ENCODE measurements at places on chromosomes 11 and 22.

DNA sequence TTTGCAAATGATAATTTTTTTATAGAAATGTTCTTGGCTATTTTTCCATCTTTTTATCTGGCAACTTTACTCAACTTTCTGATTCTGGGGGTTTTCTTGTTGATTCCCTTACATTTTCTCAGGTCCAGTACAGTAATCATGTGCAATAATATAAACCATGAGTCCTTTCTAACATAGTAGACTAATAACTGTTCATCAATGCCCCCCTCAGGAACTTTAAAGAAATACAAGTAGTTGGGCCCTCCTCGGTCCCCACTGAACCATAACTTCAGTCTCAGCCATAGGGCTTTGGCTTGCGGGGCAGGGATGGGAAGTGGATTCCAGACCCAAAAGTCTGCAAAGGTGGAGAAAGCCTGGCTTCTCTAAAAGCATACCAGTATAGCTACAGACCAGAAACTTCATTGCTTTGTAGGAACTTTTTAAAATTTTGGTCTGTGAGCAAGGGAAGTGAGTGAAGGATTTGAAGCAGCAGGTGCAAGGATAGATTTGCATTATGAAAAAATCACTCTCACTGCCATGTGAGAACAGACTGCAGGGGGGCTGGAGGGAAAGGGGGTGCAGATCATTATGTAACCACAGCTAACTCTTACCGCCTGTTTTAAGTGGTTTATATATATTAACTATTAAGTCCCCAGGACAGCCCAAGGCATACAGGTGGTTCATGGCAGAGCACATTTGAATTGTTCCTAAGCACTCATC, 10.4 kb upstream of the TUB start:
- no peak for DNase-seq

- DNase-seq, result no peak
Observed at GRCh38 chr11:22577854-22578253, 47.8 kb downstream of the FANCF start.

GRCh38 chr22:35522225-35523149, 18.1 kb upstream of the RASD2 start:
- DNase-seq, result no peak

DNA sequence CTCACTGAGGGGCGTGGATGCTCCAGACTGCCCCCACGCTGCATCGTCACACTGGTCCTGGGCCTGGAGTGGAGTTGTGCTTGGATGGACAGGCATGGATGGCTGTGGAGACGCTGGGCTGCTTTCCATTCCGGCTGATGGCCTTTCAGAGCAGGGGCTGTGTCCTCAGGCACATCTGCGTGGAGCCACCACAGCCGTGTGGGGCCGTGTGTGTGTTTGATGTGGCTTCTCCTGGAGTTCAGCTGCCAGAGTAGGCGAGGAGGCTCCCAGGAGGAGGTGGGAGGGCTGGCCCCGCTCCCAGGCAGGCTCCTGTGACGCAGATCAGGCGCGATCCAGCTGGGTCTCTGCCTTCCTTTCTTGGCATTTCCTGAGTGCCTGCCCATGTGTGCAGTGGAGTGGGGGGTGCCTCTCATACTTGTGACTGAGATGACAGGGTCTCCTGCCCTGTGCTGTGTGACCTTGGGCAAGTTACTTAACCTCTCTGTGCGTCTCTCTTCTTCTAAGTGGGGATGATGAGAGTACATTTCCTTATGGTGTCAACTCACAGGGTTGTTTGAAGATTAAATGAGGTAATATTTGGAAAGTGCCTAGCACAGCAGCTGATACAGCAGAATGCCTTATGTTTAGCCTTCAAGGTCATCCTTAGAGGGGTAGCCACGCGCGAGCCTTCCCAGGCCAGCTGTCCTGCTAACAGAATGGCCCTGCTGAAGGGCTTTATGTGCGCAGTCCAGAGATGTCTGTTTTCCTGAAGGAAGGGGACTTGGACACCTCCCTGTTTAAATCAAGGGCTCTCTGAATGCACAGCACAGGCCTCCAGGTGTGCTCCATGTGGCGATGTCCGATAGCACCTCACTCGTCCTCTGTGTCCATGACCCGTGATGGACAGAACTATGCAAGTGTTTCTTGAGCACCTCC, 33.5 kb downstream of the GLB1L2 start:
- DNase-seq, result no peak

DNA sequence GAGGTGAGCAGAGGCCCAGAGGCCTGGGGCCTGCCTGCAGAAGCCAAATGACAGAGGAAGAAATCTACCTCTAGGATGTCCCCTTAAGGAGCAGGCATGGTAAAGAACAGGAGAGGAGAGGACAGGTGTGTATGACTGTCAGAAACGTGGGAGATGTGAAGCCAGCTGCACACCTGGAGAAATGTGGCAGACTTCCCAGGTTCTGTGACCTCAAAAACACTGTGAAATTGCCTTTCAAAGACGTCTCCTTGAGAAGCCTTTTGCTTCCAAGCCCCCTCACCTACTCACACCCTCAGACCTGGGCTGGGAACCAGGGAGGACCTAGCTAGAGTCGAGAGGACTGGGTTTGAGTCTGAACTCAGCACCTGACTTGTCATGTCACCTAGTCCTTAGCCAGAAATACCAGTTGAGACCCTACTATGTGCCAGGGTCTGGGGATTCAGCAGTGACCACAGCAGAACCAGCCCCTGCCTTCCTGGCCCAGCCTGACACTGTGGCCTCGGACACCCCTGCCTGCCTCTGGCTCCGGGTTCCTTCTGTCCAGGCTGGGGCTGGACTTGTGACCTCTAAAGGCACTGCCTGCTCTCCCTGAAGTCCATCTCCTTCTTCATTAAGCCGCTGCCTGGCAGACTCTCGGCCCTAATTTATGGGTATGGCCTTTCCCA, 5.6 kb downstream of the TPBGL start:
- no peak for DNase-seq

DNA sequence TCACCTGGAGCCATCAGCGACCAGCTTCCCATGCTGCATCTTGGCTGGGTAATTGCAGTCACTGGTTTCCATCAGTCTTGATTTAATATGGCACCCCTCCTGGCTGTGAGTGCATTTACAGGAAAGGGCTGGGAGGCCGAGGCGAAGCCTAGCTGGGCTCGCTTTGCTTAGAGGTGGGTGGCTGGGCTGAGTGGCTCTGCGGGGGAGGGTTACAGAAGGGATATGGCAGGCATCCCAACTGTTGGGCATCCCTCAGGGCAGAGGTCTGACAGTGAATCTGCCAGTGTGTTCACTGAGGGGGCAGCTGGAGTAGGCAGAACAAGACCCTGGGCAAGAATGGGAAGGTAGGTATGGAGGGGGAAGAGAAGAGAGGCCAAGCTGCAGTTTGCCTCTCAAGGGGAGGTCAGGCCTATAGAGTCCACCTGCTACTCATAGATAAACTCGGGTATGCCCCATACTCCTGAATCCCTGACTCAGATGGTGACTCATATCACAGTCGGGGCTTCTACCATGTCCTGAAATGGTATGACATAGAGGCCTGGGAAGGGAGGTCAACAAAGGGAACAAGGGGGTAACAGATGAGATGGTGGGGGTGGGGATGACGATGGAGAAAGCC, 77.5 kb upstream of the PHOX2A start:
- DNase-seq, result no peak

GRCh38 chr11:9839550-9839949, 175.7 kb downstream of the SWAP70 start:
- no peak for DNase-seq

- DNase-seq, result no peak
Observed at GRCh38 chr11:10505278-10506007, 35.5 kb downstream of the RNF141 start.

- no peak for DNase-seq
Observed at GRCh38 chr11:116420030-116420429, 352.8 kb downstream of the BUD13 start.

GRCh38 chr11:101552888-101553287, 30.9 kb downstream of the TRPC6 start:
- DNase-seq, result no peak

GRCh38 chr11:116631201-116631600, 141.6 kb downstream of the BUD13 start:
- no peak for DNase-seq

- DNase-seq, result no peak
Observed at GRCh38 chr11:119512369-119512768, 89.4 kb upstream of the THY1 start.

GRCh38 chr22:37098976-37099591, 10.4 kb downstream of the TMPRSS6 start:
- no peak for DNase-seq

DNA sequence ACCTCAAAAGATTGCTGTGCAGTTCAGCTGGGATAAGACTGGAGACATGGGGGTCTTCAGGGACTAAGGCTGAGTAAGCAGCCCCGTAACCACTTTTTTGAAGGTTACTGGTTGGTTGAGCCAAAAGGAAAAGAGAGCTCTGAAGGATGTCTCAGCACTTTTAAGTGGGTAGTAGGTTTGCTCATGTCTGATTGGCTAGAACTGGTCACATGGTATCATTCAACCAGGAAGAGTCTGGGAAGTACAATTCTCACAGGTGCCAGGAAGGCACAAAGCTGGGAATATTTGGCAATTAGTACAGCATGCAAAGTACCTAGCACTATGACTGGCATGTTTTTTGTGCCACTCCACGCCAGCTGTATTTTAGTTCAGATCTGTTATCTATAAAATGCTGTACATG, 58.1 kb downstream of the SNX19 start:
- no peak for DNase-seq

DNA sequence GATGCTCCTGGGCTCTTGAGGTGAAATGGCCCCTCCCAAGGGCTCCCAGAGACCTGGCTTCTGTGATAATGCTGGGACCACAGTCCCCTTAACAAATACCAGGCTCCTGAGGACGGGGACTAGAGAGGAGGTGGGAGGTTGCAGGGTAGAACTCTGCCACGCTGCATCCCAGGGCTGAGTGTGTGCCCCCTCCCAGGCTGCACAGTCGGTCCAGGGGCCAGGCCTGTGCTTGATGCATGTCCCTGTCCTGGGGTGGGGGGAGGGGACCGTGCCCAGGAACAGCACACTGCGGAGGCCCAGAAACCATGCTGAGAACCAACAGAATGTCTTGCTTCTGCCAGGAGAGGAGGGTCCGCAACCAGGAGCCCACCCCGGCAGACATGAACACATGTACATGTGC, 9.3 kb downstream of the CSF2RB start:
- DNase-seq, result no peak

- no peak for DNase-seq
Observed at GRCh38 chr11:72947229-72947628, 133.0 kb downstream of the ATG16L2 start.

DNA sequence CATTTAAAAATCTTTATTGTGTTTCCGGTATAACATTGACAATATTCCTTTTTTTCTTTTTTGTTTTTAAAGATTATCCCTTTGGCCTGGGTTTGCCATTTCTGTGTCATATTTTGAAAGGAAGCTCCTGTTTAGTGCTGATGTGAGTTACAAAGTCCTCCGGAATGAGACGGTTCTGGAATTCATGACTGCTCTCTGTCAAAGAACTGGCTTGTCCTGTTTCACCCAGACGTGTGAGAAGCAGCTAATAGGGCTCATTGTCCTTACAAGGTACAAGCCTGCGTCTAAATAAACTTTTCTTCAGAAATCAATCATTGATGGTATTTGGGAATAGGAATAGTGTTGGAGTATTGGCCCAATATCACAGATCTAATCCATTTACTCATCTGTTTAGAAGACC, 19.8 kb downstream of the PIWIL4 start:
- DNase-seq, result no peak

- no peak for DNase-seq
Observed at GRCh38 chr11:326842-327580, 6.4 kb upstream of the IFITM3 start.

GRCh38 chr11:124769806-124770774, 8.0 kb upstream of the ESAM start:
- no peak for DNase-seq

GRCh38 chr22:31867386-31868153, 76.8 kb upstream of the YWHAH start:
- DNase-seq, result no peak

- no peak for DNase-seq
Observed at GRCh38 chr11:27285761-27286160, 77.3 kb downstream of the CCDC34 start.

DNA sequence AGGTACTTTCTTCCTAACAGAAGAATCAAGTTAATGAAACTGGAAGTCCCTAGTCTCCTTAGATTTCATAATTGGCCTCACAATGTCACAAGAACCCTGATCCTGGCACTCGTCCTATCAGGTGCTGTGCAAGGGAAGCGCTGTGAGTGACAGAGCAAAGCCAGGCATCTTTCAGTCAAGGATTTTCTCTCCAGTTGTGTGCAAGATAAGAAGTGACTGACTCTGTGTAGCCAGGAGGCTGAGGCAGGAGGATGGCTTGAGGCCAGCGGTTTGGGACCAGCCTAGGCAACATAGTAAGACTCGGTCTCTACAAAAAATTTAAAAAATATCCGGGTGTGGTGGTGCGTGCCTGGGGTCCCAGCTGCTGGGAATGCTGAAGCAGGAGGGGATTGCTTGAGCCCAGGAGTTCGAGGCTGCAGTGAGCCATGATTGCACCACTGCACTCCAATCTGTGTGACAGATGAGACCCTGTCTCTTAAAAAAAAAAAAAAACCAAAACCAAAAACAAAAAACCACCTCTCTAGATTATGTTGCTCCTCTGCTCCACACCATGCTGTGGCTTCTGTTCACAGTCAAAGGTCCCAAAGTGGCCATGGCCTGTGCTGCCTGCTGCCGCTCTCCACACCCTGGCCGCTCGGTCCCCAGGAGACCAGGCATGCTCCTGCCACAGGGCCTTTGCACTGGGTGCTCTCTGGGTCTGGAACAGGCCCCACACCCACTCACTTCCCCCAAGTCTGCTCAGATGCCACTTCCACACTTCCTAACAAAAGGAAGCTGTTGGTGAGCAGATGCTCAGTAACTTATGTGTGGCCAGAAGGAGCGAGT, 54.2 kb upstream of the CLDN5 start:
- DNase-seq, result no peak

DNA sequence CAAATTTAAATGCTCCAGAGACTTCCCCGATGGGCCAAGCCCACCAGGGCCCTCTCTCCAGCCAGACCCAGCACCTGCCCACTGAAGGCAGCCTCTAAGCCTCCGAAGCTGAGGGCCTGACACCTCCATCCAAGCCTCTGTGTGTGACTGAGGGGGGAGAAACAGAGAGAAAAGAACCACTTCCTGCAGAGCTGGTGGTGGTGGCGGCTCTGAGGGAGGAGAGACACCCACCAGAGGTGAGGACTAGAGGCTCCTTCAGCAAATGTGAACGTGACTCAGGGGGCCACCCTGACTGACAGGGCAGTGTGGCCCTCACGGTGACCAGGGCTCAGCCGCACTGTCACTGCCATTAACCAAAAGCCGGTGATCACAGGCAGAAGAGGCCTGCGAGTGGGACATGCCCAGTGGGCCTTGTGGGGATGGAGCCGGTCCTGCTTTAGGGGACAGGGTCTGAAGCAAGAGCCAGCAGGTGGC, 31.0 kb upstream of the CD5 start:
- DNase-seq, result no peak

DNA sequence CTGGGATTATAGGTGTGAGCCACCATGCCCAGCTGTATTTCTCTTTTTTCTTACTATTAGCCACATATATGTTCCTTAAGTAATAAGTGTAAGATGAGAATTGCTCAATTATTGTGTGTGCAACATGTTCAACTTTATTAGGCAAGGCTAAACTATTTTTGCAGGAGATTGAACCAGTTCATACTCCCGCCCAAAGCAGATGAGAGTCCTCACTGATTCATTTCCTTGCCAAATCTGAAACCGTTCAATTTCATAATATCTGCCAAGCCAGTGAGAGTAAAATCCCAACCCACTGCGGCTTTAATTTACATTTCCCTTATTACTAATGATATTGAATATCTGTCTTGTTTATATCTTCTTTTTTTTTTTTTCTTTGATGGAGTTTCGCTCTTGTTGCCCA, 48.4 kb downstream of the KCNJ4 start:
- no peak for DNase-seq
